Stimulated activated CD8-positive, alpha-beta memory T cell treated with anti-CD3 and anti-CD28 coated beads, Interleukin-4, amount 100 ng/mL, for 4 hours (primary cell): ENCODE measurements at places on chromosomes 13 and 19.

- DNase-seq: no peak
Measured at GRCh38 chr13:63409791-63410351, 1994.2 kb upstream of the PCDH20 start.

- no peak for DNase-seq
Measured at GRCh38 chr19:14786421-14786851, 8.1 kb upstream of the ADGRE2 start.

DNA sequence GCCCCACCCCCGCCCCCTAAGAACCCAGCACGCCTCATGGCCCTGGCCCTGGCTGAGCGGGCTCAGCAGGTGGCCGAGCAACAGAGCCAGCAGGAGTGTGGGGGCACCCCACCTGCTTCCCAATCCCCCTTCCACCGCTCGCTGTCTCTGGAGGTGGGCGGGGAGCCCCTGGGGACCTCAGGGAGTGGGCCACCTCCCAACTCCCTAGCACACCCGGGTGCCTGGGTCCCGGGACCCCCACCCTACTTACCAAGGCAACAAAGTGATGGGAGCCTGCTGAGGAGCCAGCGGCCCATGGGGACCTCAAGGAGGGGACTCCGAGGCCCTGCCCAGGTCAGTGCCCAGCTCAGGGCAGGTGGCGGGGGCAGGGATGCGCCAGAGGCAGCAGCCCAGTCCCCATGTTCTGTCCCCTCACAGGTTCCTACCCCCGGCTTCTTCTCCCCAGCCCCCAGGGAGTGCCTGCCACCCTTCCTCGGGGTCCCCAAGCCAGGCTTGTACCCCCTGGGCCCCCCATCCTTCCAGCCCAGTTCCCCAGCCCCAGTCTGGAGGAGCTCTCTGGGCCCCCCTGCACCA, 11.9 kb downstream of the ARHGAP33 start:
- DNase-seq: no peak

DNA sequence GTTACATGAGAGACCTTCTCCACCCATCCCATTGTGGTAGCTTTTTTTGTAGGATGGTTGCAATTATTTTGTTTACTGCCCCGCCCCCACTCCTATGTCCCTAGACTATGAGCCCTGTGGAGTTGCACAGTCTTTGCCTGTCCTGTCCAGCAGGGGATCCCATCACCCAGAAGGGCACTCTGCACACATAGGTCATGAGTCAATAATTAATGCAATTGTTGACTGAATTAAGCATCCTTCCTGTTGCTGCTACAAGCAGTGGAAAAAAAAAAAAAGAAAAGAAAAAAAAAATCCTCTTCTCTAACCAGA, 14.2 kb downstream of the C19orf81 start:
- DNase-seq: no peak

GRCh38 chr19:15516363-15516762, 8.0 kb downstream of the CYP4F22 start:
- no peak for DNase-seq

DNA sequence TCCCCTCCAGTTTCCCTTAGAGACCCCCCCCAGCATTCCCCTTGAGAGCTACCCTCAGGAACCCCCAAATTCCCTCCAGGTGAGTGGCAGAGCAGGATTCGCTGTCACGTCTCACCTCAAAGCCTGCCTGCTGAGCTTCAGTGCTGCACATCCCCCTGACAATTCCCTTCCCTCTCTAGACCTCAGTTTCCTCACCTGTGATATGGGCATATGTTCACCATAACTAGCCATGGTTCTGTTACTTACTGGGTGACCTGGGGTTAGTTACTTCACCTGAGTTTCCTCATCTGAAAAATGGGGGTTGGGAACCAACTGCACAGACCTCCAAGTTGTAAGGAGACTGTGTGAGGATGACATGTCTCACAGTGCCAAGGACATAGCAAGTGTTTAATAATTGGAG, 75.5 kb downstream of the RYR1 start:
- DNase-seq: no peak

- no peak for DNase-seq
Measured at GRCh38 chr13:80716610-80717081, 375.7 kb upstream of the SPRY2 start.

GRCh38 chr13:33322965-33323668, 37.6 kb upstream of the STARD13 start:
- no peak for DNase-seq

GRCh38 chr19:38093587-38093986, 130.4 kb downstream of the DPF1 start:
- DNase-seq: no peak

- DNase-seq: no peak
Measured at GRCh38 chr19:46380690-46381089, 32.7 kb downstream of the CCDC8 start.

- no peak for DNase-seq
Measured at GRCh38 chr13:75222031-75222430, 259.9 kb downstream of the TBC1D4 start.

DNA sequence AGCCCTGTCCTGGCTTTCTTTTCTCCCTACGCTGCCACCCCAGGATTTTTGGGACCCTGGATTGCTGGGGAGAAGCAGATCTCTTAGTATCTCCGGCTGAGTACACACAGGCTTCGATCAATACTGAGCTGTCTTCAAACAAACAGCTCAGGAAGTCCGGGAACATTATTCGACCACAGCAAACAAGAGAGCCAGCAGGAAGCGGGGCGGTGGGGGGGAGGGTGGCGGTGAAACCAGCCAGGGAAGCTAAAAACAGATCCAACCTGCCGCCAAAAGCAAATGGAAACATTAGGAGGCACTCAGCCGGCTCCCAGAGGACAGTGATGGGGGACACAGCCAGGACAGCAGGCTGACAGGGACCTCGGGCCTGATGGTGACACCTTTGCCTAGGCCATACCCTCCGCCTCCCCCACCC, 12.2 kb upstream of the BCAM start:
- DNase-seq: no peak

- DNase-seq: no peak
Measured at GRCh38 chr19:34184880-34185491, 12.7 kb downstream of the LSM14A start.

DNA sequence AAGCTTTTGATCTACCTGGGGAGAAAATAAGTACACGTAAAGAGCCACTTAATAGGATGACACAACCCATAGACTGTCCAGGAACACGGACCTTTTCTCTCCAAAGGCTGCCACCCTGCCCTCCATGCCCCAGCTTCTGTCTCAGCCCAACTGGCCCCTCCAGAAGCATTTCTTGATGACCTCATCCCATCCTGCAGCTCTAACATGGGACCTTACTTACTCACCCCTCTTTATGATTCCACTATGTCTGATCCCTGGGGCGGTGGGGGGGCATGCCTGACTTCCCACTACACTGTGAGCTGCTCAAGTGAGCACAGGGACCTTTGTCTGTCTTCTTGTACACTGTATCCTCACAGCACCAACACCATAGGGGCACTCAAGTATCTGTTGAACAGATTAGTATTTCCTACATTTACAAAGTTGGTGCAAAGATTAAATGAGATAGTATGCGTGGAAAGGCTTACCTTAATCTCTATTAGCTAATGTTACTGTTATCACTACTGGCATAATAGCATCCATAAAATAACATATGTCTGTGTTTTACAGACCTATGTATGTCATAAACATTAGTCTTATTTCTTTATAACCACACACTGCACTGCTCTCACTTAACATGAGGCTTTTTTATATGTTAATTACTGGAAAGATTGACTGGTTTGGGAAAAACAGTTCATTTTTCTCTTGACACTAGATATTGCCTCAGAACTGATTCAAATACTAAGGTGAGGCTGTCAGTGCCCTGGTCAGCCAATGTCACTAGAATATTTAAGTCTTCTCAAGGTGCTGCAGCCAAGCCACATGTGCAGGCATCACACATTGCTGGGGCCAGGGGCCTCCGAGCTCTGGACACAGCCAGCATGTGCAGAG, 100.9 kb downstream of the FOXO1 start:
- DNase-seq: no peak

GRCh38 chr19:49520705-49521319, 7.0 kb upstream of the RCN3 start:
- no peak for DNase-seq
